ENCODE measurements at places on chromosomes 1 and 21. TPM values are rescaled to one million over a fixed set of nuclear protein-coding genes. Genes with fewer than 3 reads are reported as not detected.

Gene LCE1F
- total RNA-seq, result not detected

Gene FCRL1
- total RNA-seq, result not detected

Gene TIE1
- total RNA-seq, result 0.81 TPM

Gene MROH9
- total RNA-seq, result 0.27 TPM

Gene PTPRF
- 23.6 TPM for total RNA-seq

Gene CYYR1
- not detected for total RNA-seq

Gene TMEM200B
- total RNA-seq, result 9.5 TPM

Gene SAMD13
- 1.4 TPM for total RNA-seq

Gene FALEC
- not detected for total RNA-seq

Gene PCNX2
- total RNA-seq, result 130 TPM

Gene PEAR1
- total RNA-seq, result 10.8 TPM

Gene PLA2G2A
- 0.27 TPM for total RNA-seq

Gene C1orf50
- 4.2 TPM for total RNA-seq

Gene C8B
- not detected for total RNA-seq

Gene RNU1-2
- 2,882 TPM for total RNA-seq

Gene ACBD6
- 54.0 TPM for total RNA-seq

Gene SLC1A7
- total RNA-seq, result 3.8 TPM

Gene TMEM54
- 33.1 TPM for total RNA-seq

Gene MAP1LC3C
- total RNA-seq, result 0.09 TPM

Gene IL24
- total RNA-seq, result not detected

Gene CCDC185
- total RNA-seq, result not detected

Gene WLS
- 27.3 TPM for total RNA-seq

Gene RGS21
- not detected for total RNA-seq

Gene SLC16A4
- total RNA-seq, result 36.8 TPM

Gene KANK4
- total RNA-seq, result 0.09 TPM

Gene DNM3
- total RNA-seq, result 2.0 TPM

Gene NEK2
- total RNA-seq, result not detected

Gene MIXL1
- total RNA-seq, result not detected

Gene SELL
- total RNA-seq, result 0.27 TPM

Gene SYT11
- 19.5 TPM for total RNA-seq

Gene TDRKH
- total RNA-seq, result 2.1 TPM
